Tibial nerve (tissue), 4 donors: ENCODE measurements at places on chromosomes 7 and 10.

DNA sequence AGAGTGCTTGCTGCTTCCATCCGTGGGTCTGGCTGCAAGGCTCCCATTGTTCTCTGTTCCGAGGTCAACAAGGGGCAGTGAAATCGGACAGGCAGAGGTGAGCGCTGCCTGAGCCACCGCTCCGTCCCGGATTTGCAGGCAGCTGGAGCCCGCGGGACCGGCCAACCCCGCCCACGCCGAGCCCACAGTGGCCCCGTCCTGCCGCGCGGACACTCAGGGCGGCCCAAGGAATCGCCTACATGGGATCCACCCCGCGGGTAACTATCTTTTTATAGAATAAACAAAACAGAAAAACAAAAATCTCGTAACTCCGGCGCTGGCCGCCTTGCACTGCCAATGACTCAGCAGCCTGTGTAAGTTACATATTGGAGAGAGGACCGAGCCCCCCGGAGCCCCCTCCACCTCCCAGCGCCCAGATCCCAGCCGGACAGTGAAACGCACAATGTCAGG lies 1.9 kb downstream of the BNIP3 start:
- no peak for DNase-seq

- no peak for DNase-seq
Measured at GRCh38 chr10:22911889-22912762, 15.7 kb upstream of the ARMC3 start.

- DNase-seq, result no peak
Measured at GRCh38 chr7:9981742-9982349, 991.8 kb upstream of the PHF14 start.

- no peak for DNase-seq
Measured at GRCh38 chr10:53572799-53573198, 800.2 kb upstream of the MBL2 start.
